SK-MEL-5 (cell line): ENCODE measurements at places on chromosomes 1 and 21. TPM values are rescaled to one million over a fixed set of nuclear protein-coding genes. Genes with fewer than 3 reads are reported as not detected.

Gene KIF21B
- 0.74 and 0.85 TPM in 2 replicates for total RNA-seq

Gene RIMKLA
- total RNA-seq: 0.35 and 0.50 TPM in 2 replicates

Gene E2F2
- total RNA-seq: 3.8 and 4.1 TPM in 2 replicates

Gene FCRL5
- total RNA-seq: not detected in 2 replicates

Gene MYOC
- not detected in 2 replicates for total RNA-seq

Gene FCAMR
- not detected in 2 replicates for total RNA-seq

Gene DAB1
- 0.13 TPM in 1 of 2 replicates, not detected in the other for total RNA-seq

Gene ANKRD65
- not detected in 2 replicates for total RNA-seq

Gene PEAR1
- total RNA-seq: not detected in 2 replicates

Gene PCP4
- total RNA-seq: 0.43 TPM in 1 of 2 replicates, not detected in the other
